ENCODE measurements at places on chromosomes 11 and 22. TPM values are rescaled to one million over a fixed set of nuclear protein-coding genes. Genes with fewer than 3 reads are reported as not detected.

The SHISAL1 gene
- 3.9 TPM for total RNA-seq

The BTG4 gene
- not detected for total RNA-seq

The MPZL2 gene
- total RNA-seq, result 1.2 TPM

The DDTL gene
- total RNA-seq, result 0.59 TPM

The LRRC74B gene
- total RNA-seq, result under 0.01 TPM

The APOA5 gene
- not detected for total RNA-seq

The PRRG4 gene
- under 0.01 TPM for total RNA-seq

The PDE3B gene
- total RNA-seq, result 3.1 TPM

The PDGFB gene
- total RNA-seq, result under 0.01 TPM

The OR6T1 gene
- not detected for total RNA-seq

The E2F8 gene
- total RNA-seq, result 0.92 TPM

The MRGPRE gene
- not detected for total RNA-seq

The TMEM86A gene
- total RNA-seq, result 1.8 TPM

The ART1 gene
- total RNA-seq, result not detected

The OR9I1 gene
- not detected for total RNA-seq

The INPP5J gene
- 0.74 TPM for total RNA-seq

The ZDHHC13 gene
- 15.1 TPM for total RNA-seq

The SERPINH1 gene
- total RNA-seq, result 2,762 TPM

The HTR3A gene
- not detected for total RNA-seq

The DSCAML1 gene
- not detected for total RNA-seq

The MUC5AC gene
- total RNA-seq, result not detected

The EXPH5 gene
- 0.09 TPM for total RNA-seq

The SOX10 gene
- not detected for total RNA-seq

The IFITM2 gene
- total RNA-seq, result 13.1 TPM

The OR8K3 gene
- not detected for total RNA-seq

The ANO3 gene
- total RNA-seq, result 0.23 TPM

The LYVE1 gene
- total RNA-seq, result not detected
